ENCODE measurements at places on chromosomes 5 and 9.

DNA sequence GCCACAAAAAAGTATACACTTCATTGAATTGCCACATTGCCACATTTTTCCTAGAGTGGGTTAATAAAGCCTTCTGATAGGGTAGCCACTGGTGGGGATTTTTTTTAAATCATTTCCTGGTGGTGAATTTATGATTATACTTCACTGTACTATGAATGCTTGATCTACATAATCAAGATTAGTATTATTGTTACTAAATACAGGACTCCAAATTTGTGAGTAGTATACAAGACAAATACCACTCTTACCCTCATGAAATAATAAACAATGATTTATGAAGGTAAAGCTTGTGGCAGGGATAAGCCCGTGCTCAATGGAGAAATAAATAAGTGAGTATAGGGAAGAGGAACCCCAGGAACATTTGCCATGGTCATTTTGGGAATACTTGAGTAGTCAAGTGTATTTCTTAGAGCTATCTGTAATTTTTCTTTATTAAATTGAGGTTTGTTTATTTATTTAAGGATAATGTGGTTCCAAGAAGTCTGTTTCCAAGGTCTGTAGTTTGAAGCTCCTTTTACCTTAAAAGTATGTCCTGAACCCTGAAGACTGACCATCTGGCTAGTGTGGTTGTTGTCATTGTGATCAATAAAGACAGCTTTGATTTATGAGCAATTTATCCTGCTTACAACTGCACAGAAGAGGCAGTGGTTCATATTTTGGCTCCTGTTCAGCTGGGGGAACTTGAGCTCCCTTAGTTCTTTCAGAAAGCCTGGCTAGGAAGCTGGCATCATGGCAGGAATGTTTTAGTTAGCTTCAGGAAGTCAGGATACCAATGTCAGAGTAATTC is 118.6 kb downstream of the ZSWIM6 start:
- DNase-seq: no peak

DNA sequence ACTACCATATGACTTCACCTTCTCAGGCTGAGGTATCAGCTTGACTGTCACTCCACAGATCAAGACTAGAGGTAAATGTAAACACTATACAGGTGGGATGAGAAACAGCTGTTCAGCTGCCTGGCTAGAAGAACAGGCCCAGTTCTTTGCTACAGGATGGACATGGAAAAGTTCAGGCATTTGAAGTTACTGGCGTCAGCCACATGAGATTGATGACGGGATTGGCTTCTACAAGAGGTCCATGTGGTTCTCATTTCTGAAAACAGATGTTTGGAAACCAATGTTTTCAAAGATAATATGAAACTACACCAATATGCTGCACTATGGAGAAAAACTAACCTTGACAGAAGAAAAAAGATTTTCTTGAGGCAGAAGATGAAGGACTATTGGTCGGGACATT is 324.1 kb downstream of the CDH10 start:
- no peak for DNase-seq

GRCh38 chr9:108186642-108187395 is 669.0 kb downstream of the ACTL7B start:
- no peak for DNase-seq

GRCh38 chr9:69066955-69067354 is 31.4 kb downstream of the FXN start:
- DNase-seq: no peak

GRCh38 chr9:113503131-113503541 is 39.6 kb downstream of the RGS3 start:
- DNase-seq: no peak

DNA sequence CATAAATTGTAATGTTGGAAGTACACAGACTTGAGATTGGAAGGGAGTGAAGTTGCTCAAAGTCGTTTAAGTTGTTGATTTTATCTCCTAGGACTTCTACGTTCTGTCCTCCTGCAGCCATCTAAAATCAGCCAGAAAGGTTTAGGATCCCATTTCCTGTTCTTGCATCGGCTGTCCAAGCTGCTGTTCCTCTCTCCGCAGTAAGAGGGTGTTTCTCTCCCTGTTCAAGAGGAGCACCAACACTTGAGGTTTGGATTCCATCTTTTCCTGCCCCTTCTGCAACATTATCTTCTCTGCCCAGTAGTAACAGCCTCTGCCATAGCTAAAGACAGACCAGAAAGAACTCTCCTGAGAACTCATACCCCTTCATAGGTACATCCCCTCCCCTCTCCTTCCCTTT is 373.4 kb downstream of the GADD45G start:
- no peak for DNase-seq

DNA sequence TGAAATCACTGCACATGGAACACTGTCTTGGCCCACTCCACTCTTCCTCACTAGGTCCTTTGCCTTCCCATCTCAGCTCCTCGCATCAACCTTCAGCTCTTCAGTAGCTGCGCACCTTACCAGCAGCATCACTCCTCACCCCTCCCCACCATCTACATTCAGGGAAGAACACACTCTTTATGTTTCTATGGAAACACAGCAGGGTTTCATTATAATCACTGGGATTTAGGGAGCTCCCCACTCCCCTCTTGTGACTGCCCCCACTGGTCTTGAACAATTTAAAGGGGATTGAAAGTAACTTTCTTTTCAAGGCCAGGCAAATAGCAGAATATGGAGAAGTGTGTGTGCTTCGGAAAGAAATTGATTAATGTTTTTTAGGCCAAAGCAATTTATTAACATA is 111.2 kb downstream of the INSYN2B start:
- DNase-seq: no peak

- no peak for DNase-seq
These were observed 80.8 kb downstream of the ZNF608 start for GRCh38 chr5:124665625-124666024.

- DNase-seq: no peak
These were observed 46.7 kb downstream of the VAV2 start for GRCh38 chr9:133945314-133945975.

GRCh38 chr5:148909040-148909439 is 82.6 kb downstream of the ADRB2 start:
- no peak for DNase-seq

DNA sequence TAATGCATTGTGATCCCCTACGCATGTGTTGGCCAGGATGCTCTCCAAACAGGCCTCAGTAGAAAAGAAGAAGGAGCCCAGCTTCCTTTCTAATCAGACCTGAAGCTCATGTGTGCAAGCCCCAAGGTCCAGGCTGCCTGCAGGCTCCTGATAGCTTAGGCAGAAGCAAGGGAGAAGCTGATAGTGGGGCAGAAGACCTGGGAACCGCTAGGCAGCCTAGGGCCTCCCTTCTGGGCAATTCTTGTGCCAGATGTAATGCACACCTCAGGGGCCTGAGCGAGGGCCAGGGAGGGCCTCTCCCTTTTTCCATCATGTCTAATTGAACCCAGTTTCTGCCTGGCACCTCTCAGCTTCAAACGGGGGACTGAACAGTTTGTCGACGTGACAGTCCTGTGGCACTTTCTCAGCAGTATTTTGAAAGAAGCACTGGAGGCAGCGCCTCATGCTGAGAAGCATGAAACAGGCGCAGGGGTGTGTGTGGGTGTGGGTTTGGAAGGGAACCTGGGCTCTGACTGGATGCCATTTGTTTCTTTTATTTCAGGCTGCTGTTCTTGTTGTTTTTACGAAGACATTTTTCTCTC is 212.8 kb downstream of the PIK3R1 start:
- DNase-seq: no peak

- no peak for DNase-seq
These were observed 4.1 kb downstream of the ASB6 start for GRCh38 chr9:129637673-129638439.

GRCh38 chr5:39657943-39658342 is 233.2 kb upstream of the DAB2 start:
- DNase-seq: no peak

DNA sequence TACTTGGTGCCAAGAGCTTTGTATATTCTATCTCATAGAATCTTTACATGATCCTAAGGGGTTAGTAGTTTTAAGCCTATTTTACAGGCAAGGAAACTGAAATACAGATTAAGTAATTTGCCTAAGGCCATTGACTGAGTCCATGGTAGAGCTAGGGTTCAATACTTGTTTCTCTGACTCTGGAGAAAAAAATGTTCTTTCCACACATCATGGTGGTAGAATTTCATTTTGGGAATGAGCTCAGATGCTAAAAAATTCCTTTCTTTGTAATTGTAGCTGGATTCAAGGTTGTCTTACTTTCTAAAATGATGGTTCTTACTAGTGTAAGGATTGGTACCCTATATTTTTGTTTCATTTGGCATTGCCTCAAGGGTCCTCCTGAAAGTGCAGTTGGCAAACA is 86.0 kb downstream of the ANKRD55 start:
- DNase-seq: no peak

DNA sequence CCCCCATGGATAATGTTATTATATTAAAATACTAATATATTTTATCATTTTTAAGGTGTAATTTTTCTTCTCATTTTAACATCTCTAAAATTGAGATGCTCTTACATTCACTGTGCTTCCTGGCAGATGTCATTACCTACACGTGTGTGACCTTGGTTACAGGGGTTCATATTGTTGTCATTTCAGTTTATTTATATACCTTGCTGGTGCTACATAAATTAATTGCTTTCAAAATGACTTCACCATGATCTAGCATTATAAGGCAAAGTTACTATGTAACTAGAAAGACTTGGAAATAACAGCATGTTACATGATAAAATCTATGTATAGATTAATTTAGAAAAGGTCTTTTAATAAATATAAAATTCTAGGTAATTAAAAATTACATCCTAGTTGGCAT is 60.9 kb downstream of the ARHGEF28 start:
- no peak for DNase-seq

GRCh38 chr5:56772767-56773166 is 42.6 kb upstream of the MAP3K1 start:
- no peak for DNase-seq

GRCh38 chr9:126829035-126829434 is 24.2 kb downstream of the ZBTB43 start:
- no peak for DNase-seq

GRCh38 chr9:120330031-120330430 is 249.9 kb downstream of the CDK5RAP2 start:
- DNase-seq: no peak

DNA sequence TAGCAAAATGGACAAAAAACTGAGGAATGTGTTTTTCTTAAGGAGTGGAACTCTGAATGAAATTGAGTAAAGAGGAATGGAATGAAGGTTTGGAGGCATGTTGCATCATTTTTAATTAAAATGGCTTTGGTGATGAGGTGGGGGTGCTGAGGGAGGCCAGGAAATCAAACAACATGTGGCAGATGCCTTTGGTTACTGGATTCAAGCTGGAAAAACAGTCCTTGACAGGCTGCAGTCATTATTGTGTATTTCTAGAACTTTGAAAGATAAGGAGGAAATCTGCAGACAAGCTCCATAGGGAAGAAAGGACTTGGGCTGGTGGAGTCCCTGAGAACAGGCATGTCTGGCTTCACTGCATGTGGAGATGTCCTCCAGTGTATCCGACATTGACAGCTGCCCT is 203.5 kb upstream of the HAPLN1 start:
- DNase-seq: no peak

- DNase-seq: no peak
These were observed 23.0 kb downstream of the SLC28A3 start for GRCh38 chr9:84317563-84317962.

DNA sequence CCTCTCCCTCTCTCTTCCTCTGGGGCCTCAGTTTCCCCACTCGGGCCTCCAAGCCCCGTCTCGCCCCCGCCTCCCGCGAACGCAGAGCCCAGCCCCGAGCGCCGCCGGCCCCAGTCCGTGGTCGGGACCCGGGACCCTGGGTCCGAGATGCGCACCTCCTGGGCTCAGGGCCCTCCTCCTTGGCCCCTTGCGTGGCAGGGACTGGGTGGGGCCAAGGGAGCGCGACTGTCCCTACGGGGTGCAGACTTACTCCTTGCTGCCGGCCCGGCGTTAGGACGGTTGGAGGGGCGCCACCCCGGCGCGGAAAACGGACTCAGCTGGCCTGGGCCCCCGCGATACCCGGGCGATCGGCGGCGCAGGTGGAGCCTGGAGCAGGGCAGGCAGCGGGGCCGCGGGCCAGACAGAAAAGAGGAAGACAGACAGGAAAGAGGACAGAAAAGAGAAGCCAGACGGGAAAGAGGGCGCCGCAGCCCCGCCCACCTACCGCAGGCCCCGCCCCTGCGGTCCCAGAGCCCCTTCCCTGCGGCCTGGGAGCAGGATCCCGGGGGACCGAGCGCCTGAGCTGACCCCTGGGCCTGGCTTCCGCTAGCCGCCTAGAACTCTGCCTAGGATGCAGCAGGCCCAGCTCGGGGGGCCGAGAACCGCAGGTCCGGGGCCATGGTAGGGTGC is at the start of gene GBGT1:
Gene GBGT1 (minus strand): TSS at position 411 of the 669 bp plus-strand sequence. CDS start 1,502 bp downstream, outside the sequence.
- no peak for DNase-seq

- no peak for DNase-seq
These were observed 45.4 kb upstream of the STARD4 start for GRCh38 chr5:111557686-111558085.

DNA sequence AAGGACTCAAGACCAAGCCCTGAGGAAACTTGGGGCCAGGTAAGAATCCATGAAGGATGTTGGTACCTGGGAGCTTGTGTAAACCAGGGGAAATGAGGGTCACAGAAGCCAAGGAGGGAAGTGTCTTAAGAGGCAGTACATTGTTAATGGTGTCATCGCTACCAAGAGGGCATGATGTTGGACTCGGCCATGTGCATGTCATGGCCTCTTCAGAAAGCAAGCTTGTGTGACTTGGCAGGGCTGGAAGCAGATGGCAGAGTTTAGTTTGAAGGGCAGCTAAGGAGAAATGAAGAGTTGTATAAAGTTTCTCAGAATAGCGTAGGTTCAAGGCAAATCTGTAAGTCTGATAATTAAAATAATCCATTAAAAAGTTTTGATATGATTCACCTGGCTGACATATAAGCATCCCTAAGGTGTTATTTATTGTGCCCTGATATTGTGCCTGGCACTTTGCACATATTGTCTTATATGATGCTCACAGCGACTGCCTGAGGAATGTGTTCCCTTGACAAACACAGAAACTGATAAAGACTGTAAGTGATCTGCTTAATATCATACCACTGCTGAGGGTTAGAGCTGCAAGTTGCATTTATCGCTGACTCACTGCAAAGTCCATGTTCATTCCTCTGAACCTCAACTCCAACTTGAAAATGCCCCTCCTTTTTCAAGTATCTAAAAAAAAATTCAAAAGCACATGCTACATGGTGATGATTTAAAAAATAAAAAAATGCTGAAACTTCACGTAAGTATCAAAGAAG is 81.3 kb upstream of the PTPN3 start:
- no peak for DNase-seq

- DNase-seq: no peak
These were observed 77.0 kb downstream of the SIL1 start for GRCh38 chr5:139121120-139121519.

GRCh38 chr9:128155736-128156500 is 4.1 kb upstream of the BBLN start:
- DNase-seq: no peak

Data from activated CD8-positive, alpha-beta memory T cell treated with anti-CD3 and anti-CD28 coated beads for 4 hours (primary cell).